ENCODE measurements at places on chromosomes 2 and 18. TPM values are rescaled to one million over a fixed set of nuclear protein-coding genes. Genes with fewer than 3 reads are reported as not detected.

DNA sequence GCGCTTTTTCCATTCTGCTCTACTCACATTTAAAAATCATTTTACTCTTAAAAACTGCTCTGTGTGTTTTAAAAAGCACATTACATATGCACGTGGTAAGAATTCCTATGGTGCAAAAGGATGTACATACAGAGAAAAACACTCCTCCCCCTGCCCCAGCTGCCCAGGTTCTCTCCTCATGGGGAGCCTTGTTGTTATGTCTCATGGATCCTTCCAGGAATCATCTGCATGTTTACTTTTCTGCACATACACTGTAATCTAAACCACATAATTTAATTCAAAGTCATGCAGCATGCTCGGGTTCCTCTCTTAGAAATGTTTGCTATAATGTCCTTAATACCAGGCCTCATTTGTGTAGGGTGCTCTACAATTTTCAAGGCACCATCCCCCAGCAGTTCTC is 243.3 kb downstream of the LOXHD1 start:
- no peak for DNase-seq

The GALNT13 gene
- polyA plus RNA-seq, result 2.4 TPM

DNA sequence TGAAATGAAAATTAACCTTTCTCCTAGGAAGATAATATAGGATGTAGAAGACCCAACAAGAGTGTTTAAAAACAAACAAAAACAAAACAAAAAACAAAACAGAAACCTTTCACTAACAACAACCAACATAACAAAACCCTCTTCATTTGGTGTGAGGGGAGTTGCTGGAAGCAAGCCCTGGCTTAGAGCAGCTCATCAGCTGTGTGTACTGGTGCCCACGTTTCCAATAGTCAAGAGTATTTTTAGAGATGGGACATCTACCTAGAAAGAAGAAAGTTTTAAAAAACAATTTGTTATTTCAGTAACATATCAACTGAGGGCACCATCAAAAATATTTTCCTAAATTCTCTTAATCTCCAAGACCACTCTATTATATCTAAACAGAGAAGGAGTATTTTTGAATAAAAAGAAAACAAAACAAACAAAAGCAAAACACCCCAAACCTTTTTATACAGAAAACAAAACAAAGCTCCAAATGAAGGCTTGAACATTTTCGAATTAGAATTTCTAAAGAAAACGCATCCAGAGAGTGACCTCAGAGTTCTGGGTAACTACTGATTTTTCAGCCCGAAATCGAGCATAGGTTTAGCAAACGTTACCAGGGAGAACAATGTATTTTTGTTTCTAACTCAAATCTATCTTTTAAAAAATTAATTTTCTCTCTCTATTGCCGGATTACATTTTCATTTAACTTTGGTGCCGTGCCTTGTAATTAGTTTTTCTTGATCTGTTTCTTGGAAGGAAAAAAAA is 134.6 kb downstream of the INSIG2 start:
- no peak for DNase-seq

DNA sequence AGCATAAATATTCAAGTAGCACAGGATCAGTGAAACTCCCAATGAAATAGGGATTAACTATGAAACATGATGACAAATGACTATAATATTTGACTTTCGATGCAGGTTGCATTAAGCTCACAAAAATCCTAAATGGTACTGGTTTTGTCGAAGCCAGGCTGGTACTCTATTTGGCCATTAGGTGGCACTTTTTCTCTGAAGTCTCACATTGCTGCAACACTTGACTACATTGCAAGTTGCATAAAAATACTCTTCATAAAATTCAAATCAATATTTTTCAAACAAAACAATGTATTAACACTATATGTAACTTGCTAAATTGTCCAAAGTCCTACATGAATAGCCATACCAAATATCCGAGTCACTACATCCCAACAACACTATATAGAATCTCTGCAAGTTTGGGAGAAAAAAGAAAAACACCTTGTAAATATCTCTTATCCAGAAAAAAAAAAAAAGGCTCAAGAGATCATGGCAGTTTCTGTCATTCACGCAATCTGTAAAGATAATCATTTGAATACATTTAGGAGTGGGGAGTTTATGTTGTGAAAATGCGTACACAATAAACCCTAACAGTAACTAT is 9.5 kb downstream of the RTTN start:
- no peak for DNase-seq

DNA sequence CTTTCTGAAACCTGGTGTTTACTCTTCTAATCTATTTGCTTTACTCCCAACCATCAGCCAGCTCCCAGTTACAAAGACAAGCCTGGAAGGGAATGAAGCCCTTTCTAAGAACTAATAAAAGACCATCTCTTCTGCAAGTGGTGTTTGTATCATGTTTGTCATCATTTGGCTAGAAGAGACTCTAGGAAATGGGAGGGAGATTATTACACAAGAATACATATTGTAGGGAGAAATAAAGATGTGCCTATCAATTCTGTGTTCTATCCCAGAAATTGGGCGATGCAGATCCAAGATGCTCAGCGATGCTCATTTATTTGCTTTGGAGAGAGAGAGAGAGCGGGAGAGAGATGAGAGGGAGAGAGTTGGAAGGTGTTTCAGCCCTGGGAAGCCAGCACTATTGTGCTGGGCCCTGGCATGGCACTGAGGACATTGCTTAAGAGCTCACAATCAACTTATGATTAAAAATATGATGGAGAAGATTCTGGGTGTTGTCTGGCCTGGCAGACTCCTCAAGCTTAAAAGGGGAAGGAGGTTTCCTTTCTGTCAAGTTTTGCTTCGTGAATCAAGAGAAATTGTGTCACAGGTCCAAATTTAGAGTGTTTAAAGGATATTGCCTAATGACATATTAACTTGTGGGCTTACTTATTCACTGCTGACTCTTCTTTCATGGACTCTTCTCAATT is 41.8 kb upstream of the AFF3 start:
- no peak for DNase-seq

The EVX2 gene
- polyA plus RNA-seq, result not detected

DNA sequence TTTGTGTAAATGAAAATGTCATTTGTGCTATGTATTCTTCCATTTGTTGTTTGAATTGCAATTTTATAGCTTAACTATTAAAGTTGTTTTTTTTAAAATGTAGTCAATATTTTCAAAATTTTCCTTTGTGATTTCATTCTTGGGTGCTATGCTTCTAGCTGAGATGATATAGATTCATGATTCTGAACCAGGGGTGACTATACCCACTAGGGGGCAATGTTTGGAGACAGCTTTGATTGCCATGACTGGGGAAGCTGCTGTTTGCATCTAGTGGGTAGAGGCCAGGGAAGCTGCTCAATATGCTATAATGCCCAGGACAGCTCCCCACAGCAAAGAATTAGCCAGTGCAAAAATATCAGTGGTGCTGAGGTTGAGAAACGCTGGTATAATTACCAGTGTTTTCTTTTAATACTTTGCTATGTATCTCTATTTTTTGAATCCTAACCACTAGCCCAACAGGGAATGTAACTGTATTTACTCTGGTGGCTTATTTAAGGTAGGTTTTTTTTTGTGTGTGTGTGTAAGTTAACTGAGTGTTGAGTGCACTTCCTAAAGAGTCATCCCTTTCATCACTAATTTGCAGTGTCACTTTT is 99.7 kb downstream of the MEP1B start:
- no peak for DNase-seq

The ACTG2 gene
- polyA plus RNA-seq, result 0.89 TPM

- no peak for DNase-seq
These were observed 20.6 kb downstream of the TMEM87B start for GRCh38 chr2:112075490-112076260.

DNA sequence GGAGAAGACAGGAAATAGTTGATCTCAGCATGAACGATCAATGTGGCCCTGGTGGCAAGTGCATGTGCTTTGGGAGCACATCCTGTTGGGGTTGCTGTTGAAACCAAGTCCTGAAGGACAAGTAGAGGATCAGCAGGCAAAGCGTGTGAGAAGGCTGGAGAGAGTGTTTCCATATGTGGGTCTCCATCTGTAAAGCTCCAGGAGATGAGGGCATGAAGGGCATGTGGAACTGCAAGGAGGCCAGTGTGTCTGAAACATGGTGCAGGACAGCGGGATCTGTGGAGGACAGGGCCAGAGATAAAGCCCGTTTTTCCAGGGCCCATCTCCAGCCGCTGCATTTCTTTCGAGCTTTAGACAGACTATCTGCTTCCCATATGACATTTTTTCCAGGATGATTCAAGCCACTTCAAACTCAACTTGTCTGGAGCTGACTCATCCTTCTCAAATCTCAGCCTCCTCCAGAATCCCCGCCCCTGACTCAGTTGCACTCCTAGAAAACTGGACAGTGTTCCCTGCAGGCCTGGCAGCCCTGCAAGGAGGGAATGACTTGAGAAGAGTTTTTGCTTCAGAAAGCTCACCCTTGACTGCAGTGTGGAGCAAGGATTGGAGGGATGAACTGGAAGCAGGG is 226.1 kb downstream of the VAPA start:
- DNase-seq, result no peak

The POU3F3 gene
- polyA plus RNA-seq, result 119 TPM

- no peak for DNase-seq
These were observed 67.3 kb downstream of the TMEFF2 start for GRCh38 chr2:192127434-192127833.

DNA sequence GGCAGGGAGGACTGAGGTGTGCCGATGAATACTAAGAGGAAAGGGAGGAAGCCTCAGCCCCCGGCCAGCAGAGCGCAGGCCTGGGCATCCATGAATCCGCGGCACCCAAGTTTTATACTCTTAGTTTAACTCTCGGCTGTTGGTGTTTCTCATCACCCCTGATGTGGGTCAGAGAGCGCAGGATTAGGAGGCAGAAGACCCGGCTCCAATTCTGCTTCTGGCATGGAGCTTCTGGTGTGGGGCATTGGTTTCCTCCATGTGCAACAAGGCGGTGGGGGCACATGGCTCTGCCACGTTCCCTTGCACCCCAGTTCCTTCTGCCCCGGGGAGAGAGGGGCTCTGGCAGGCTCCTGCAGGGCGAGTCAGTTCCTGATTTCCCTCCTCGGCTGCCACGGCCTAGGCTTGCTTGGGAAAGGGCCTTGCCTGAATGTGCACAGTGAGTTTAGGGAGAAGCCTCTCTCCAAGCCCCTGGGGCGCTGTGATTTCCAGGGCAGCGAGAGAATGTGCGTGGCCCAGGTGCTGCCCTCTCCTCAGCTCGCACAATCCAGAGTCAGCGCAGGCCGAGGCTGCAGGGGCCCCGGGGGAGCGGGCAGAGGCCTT is 36.2 kb upstream of the DNMT3A start:
- DNase-seq, result no peak

DNA sequence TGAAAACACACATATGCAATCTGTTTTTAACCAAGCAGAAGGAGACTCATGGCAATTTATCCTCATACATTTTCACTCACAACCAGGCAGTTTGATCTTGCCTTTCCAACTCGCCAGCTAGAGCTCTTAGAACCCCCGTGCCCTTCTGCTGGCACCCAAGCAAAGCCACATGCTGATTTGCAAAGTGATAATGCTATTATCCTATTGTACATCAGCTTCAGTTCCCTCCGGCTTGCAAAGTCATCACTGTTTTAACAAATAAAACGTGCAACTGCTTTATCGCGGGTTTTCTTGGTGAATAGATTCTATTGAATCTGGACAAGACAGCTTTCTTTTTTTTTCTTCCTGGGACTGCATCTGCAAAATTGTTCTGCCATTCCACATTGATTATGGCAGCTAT is 314.6 kb downstream of the LNPK start:
- DNase-seq, result no peak

The ITM2C gene
- polyA plus RNA-seq, result 891 TPM

The CHST9 gene
- polyA plus RNA-seq, result 4.4 TPM

DNA sequence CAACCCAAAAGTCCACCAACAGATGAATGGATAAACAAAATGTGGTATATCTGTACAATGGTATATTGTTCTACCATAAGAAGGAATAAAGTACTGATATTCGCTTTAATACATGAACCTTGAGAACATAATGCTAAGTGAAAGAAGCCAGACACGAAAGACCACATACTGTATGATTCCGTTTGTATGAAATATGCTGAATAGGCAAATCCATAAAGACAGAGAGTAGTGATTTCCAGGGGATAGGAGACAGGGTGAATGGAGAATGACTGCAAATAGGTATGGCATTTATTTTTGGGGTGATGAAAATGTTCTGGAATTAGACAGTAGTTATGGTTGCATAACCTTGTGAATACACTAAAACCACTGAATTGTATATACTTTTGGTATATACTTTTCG is 28.6 kb upstream of the IHH start:
- no peak for DNase-seq

The TPO gene
- polyA plus RNA-seq, result not detected

DNA sequence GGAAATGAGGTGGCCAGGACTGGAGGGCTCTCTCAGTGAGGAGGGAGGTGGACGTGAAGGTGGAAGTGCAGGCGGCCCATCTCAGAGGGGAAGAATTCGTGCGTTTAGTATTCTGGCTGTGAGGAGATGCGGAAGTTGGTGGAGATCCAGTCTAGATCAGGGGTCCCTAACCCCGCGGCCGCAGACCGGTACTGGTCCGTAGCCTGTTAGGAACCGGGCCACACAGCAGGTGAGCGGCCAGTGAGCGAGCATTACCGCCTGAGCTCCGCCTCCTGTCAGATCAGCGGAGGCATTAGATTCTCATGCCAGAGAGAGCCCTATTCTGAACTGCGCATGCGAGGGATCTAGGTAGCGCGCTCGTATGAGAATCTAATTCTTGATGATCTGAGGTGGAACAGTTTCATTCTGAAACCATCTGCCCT is 1.6 kb upstream of the FHOD3 start:
- DNase-seq, result no peak

DNA sequence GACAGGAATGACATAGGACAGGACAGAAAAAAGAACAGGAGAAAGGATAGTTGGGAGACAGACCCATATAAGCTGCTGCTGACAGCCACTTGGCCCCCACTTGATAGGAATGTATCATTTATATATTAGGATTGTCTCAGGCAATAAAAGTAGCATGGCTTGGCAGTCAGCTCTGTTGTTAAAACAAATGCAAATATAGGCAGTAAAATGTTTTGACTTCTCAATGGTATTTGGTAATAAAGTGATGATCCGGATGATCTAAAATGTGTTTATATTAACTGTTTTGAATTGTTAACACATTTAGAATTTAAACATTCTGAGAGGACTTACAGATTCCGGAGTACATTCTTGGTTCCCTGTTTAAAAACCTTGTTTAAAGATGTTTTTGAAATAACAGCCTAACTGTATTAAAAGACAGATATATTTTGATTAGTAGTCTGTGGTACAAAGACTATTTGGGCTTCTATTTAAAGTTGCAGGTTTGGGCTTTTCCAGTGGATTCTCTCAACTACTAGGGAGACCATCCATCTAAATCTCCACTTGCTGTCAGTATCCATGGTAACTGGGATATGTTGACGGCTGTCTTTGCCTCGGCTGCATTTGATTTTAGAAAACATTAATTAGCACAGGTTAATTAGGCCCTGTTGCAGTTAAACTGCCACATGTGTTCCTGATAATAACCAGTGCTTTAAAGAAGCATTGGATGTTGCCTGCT is 147.6 kb downstream of the ESCO1 start:
- no peak for DNase-seq

The LRRC30 gene
- 0.56 TPM for polyA plus RNA-seq

Data from renal cortex interstitium (tissue), 15 donors.